ENCODE measurements at places on chromosomes 3 and 15.

DNA sequence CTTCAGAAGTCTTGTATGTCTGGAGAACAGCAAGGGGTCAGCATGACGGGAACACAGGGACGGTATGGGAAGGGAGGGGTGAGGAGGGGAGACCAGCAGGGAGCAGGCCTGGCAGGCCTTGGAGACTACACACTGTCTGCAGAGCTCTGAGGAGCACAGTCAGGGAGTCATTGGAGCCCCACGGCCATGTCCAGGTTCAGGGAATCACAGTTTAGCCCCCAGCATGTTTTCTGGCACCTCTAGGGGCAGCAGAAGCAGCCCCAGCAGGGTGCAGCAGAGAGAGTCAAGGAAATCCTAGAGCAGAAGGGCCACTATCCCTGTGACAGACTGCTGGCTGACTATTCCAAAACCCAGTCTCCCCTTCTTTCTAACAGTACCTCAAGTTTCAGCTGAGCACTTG is 3.2 kb downstream of the LAMP3 start:
- DNase-seq: no peak

DNA sequence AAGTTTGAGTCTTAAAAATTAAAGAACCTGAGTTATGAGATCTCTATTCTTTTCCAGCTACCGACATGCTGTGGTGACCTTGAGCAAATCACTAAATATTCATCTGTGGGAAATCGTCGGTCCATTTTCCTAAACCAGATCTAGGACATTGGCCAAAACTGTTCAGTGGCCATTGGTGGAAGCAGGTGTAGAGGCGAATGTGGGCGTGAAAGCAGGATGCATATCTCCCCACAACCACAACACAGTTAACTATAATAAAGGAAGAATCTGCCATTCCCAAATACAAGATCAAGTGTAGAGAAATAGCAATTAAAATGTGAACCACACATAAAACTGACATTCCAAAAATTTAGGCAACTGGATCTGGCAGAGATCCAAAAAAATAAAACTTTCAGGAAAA is 129.9 kb downstream of the P3H2 start:
- no peak for DNase-seq

DNA sequence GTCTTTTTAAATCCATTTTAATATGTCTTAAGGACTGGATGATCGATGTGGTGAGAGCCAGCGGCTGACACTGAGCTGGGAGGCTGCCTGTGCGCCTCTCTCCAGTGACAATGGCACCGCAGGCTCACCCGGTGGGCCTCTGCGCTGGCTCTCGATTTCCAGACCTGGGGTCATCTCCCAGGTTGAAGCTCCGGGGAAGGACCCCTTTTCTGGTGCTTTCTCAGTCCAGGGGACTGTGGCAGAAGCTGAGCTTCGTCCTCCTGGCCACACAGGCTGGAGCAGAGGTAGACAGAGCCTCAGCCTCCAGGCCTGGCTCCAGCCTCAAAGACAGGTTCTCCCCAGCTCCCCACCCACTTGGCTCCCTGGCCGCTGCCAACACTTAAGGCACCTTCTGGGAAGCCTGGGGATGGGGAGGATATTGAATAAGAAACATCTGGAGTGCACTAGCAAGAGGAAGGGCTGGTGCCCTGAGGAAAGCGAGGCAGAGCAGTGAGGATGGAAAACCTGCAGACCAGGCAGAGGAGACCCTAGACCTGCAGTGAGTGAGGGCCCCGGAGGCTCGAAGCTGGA is 154.2 kb upstream of the SMAD3 start:
- no peak for DNase-seq

DNA sequence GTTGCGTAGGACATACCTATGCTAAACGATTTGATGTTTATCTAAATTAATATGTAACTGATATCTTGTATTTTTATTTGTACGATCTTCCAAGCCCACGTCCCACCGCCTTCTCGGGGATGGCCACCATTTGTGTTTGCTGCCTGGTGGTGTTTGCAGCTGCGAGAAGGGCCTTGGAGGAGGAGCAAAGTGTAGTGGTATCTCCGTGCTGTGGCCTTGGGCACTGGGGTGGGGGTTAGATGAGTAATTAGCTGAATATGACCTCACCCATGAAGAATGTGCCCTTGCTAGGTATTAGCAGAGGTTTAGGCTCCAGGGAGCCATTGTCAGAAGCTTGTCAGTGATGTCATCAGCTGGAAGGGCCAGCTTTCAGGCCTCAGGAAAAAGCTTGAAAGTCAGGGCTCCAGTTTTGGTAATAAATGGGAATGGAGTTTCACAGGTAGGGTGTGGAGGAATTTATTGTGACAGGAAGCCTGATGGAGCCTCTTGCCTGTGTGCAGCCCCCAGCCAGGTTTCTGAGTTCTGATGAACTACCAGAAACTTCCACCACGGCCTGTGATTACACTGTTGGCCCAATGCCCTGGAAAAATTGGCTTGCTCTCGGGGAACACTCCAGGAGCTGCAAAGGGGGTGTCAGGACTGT is 41.0 kb downstream of the FLNB start:
- DNase-seq: no peak

- DNase-seq: no peak
These were observed 409.4 kb upstream of the PPP2R3A start for GRCh38 chr3:135556174-135556573.

- no peak for DNase-seq
These were observed 33.1 kb downstream of the POLG start for GRCh38 chr15:89301304-89302089.

DNA sequence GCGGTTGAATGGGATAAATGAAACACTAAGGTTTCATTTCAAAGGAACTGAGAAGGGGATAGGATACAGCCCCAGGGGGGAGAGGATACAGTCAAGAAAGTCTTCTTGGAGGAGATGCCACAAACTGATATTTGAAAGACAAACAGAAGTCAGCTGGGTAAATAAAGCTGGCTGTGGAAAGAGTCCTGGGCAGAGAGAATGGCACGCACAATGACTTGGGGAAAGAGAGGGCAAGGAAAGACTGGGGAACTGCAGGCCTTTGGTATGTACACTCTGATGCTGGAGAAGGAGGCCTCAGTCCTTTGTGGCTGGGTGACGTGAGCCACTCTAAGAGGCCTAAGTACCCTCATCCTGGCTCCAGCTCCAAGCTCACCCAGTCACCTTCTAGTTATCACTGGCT is 45.2 kb upstream of the LMCD1 start:
- no peak for DNase-seq

DNA sequence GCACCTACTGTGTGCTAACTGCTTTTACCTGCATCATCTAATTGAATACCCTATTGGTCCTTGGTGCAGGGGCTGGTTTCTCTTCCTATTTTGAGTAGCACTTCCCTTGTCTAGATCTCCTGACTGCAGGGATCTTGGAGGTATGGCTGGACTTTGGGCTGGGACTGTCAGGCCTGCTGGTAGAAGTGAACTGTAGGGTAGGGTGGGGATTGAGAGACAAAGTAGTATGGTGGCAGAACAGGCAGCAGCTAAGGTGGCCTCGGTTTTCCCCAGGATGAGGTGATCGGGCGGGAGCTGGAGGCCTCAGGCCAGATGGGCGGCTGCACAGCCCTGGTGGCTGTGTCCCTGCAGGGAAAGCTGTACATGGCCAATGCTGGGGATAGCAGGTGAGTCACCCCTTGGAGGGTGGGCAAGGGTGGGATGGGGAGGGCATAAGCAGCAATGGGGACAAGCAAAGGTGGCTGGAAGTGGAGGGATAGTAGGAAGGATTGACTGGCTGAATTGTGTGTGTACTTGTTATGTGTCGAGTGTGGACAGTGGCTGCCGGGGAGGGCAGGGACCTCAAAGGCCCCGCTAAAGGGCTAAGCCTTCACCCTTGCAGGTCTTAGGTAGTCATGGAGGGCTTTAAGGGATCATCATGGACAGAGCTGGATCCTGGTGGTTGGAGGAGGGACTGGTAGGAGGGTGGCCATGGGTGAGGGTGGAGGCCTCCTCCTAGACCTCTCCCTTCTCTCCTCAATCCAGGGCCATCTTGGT is 2.0 kb downstream of the PPM1M start:
- no peak for DNase-seq

- no peak for DNase-seq
These were observed 73.9 kb upstream of the SLC24A5 start for GRCh38 chr15:48046813-48047438.

DNA sequence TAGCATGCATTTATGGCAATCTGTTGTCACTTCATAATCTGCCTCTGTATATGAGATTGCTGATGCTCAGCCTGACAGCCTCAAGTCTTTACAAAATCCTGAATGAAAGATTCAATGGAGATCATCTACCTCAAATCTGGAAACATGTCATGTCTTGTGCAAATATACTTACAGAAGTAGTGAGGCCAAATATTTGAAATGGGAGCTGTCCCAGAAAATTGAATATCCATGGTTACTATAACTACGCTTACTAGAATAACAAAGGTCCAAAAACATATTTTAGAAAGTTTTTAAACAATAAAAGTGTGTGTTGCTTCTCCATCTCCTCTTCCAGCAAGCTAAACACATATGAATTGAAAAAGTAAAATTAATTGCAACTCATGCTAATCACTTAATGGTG is 133.2 kb upstream of the DPH6 start:
- no peak for DNase-seq

DNA sequence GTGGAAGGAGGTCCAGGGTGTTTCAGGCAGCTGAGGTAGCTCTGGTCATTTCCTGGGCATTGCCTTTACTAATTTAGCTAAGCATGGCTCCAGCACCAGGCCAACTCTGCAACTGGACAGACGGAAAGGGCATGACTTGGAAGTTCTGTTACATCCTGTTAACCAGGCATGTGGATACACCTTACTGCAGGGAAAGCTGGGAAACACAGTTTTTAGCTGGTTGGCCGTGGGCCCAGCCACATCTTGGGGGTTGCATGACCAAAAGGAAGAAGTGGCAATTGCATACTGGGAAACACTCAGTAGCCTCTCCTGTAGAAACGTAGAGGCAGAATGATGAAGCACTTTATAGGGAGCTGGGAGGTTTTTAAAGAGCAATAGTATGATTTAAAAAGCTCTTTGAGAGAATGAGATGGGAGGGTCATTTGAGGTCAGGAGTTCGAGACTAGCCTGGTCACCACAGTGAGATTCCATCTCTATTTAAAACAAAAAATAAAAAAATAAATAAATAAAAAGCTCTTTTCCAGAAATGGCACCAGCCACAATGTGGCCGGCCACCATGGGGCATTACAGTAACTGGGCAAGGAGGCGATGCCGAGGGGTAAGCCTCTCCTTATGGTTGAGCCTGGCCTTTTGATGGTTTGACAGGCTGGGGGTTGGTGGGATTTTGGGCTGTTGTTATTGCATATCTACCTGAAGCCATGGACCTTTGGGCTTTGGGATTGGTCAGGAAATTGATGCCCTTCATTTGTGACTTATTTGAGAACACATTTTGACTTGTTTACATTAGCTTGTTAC is 28.6 kb downstream of the TRAK1 start:
- no peak for DNase-seq

- no peak for DNase-seq
These were observed 12.1 kb downstream of the TBC1D2B start for GRCh38 chr15:78065284-78065872.

DNA sequence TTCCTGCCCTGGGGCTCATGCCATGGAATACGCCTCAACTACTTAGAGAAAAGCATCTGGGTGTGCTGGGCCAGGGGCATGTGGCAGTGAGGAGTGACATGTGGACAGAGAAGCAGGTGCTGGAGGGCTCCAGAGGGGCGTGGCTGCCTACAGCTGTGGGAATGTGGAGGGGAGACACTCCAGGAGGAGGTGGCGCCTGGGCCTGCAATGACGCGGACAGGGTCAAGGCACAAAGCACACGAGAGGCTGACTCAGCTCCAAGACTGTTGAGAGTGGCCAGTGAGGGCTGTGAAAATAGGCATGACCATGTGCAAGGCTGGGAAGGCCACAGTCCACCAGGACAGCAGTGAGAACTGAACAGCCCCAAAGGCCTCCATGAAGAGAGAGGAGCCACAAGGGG is 48.5 kb downstream of the PTH1R start:
- DNase-seq: no peak

DNA sequence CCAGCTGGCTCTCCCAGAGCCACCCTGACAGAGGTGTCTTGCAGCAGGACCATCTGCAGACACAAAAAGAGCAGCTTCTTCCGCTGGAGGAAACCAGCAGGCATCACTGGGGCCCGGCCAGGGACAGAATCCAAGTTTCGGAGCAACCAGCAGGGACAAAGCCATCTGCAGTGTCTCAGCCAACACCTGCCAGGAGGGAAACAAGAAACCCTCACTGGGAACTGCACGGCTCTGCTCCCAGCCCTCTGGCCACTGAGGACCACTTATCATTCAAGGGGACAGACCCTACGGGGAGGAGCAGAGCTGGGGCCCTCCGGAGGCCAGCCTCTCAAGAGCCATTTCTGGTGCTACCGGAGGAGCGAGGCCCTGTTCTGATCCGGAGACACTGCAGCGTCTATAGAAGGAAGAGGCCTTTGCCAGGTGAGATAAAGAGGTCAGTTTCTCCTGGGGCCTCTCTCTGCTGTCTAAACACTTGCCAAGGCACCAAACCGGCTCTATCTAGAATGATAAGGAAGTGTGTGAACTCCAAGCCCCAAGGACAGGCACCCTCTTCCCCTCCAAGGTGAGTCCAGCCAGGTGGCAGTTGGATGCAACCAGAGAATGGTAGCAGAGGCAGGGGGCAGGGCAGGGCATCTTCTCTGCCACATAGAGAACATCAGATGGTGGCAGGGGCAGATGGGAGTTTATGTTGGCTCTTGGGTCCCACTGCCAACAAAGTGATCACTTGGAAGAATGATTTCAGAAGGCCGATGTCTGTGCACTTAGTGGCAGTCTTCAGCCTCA is 89.0 kb downstream of the CHSY1 start:
- DNase-seq: no peak
